ENCODE measurements at places on chromosomes 16 and 17. TPM values are rescaled to one million over a fixed set of nuclear protein-coding genes. Genes with fewer than 3 reads are reported as not detected.

Gene TSPOAP1
- total RNA-seq: 39.7 TPM

DNA sequence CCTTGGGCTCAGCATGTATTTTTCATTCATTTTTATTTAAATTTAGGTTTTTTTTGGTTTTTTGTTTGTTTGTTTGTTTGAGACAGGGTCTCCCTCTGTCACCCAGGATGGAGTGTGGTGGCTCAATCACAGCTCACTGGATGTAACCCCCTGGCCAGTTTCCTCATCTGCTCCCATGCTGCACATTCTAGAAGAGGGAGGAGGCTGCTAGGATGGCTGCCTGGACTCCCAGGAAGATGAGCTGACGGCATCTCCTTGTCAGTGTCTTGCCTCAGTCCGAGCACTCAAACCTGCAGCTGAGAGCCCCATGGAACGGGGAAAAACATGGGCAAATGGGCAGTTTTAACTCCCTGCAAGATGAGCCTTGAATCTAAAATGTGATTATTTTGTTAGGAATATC lies 7.5 kb downstream of the MEAK7 start:
- H3K4me3 ChIP-seq: no peak overlapping the region
- H3K27me3 ChIP-seq: peaks cover 2% of the 10 kb centered on the region
- peaks cover 36% of the 10 kb centered on the region for H3K36me3 ChIP-seq
- no peak for DNase-seq
- peaks cover 13% of the 10 kb centered on the region for H3K4me1 ChIP-seq
- H3K27ac ChIP-seq: no peak overlapping the region

Gene RNPS1
- total RNA-seq: 220 TPM

- H3K36me3 ChIP-seq: no peaks in the 10 kb centered on the region
- H3K4me3 ChIP-seq: no peak overlapping the region
- peaks cover 2% of the 10 kb centered on the region for H3K4me1 ChIP-seq
- no peak overlapping the region for H3K27ac ChIP-seq
- DNase-seq: no peak
Observed at GRCh38 chr16:30018731-30019158, 4.3 kb upstream of the C16orf92 start.

DNA sequence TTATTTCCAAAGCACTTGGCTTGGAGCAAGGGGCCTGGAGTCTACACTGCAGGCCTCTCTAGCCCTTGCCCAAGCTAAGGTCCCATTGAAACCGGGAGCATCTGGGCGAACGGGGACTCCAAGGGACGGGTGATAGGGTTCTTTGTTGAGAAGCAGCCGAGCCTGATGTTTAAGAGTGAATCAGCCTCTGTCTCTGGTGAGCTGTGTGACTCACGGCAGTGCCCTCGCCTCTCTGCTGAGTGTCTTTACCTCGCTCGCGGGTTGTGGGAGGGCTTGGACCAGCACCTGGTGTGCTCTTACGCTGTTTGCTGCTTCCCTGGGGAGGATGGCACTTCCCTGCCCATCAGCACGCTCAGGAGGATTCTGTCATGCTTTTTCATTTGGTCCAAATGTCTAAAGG lies 1.3 kb downstream of the HGS start:
- H3K36me3 ChIP-seq: no peaks in the 10 kb centered on the region
- peaks cover 2% of the 10 kb centered on the region for H3K27me3 ChIP-seq
- peak overlapping the region; percentile 82 for H3K27ac ChIP-seq
- H3K4me3 ChIP-seq: peak overlapping the region; percentile 90

- H3K36me3 ChIP-seq: peaks cover 3% of the 10 kb centered on the region
- no peak for DNase-seq
- H3K4me3 ChIP-seq: no peak overlapping the region
- H3K4me1 ChIP-seq: no peaks in the 10 kb centered on the region
- no peak overlapping the region for H3K27ac ChIP-seq
Observed at GRCh38 chr17:28173031-28173561, 130.6 kb downstream of the NLK start.

GRCh38 chr16:75351183-75351582 lies 82.1 kb downstream of the CFDP1 start:
- peaks cover 4% of the 10 kb centered on the region for H3K4me1 ChIP-seq
- H3K27ac ChIP-seq: no peak overlapping the region
- no peaks in the 10 kb centered on the region for H3K36me3 ChIP-seq
- DNase-seq: no peak
- H3K4me3 ChIP-seq: no peak overlapping the region

GRCh38 chr16:72064361-72064894 lies 1.4 kb downstream of the HPR start:
- no peak overlapping the region for H3K27ac ChIP-seq
- peaks cover 5% of the 10 kb centered on the region for H3K36me3 ChIP-seq
- H3K4me1 ChIP-seq: no peaks in the 10 kb centered on the region
- H3K4me3 ChIP-seq: no peak overlapping the region
- DNase-seq: no peak

- H3K36me3 ChIP-seq: peaks cover 4% of the 10 kb centered on the region
- H3K4me1 ChIP-seq: peaks cover 8% of the 10 kb centered on the region
- no peak overlapping the region for H3K4me3 ChIP-seq
- no peak overlapping the region for H3K27ac ChIP-seq
- H3K27me3 ChIP-seq: peaks cover 4% of the 10 kb centered on the region
Observed at GRCh38 chr17:50817838-50818237, 17.5 kb upstream of the WFIKKN2 start.

Gene SMTNL2
- 22.0 TPM for total RNA-seq

GRCh38 chr17:40608061-40608581 lies 39.5 kb downstream of the SMARCE1 start:
- H3K27me3 ChIP-seq: no peaks in the 10 kb centered on the region
- H3K4me3 ChIP-seq: no peak overlapping the region
- H3K36me3 ChIP-seq: no peaks in the 10 kb centered on the region
- H3K27ac ChIP-seq: no peak overlapping the region

Gene NDRG4
- 677 TPM for total RNA-seq

- peak overlapping the region; percentile 57 for H3K4me3 ChIP-seq
- no peaks in the 10 kb centered on the region for H3K36me3 ChIP-seq
- no peak for DNase-seq
- peak overlapping the region; percentile 75 for H3K27ac ChIP-seq
- H3K4me1 ChIP-seq: peaks cover 42% of the 10 kb centered on the region
Observed at GRCh38 chr16:53097190-53097589, 42.4 kb downstream of the CHD9 start.

DNA sequence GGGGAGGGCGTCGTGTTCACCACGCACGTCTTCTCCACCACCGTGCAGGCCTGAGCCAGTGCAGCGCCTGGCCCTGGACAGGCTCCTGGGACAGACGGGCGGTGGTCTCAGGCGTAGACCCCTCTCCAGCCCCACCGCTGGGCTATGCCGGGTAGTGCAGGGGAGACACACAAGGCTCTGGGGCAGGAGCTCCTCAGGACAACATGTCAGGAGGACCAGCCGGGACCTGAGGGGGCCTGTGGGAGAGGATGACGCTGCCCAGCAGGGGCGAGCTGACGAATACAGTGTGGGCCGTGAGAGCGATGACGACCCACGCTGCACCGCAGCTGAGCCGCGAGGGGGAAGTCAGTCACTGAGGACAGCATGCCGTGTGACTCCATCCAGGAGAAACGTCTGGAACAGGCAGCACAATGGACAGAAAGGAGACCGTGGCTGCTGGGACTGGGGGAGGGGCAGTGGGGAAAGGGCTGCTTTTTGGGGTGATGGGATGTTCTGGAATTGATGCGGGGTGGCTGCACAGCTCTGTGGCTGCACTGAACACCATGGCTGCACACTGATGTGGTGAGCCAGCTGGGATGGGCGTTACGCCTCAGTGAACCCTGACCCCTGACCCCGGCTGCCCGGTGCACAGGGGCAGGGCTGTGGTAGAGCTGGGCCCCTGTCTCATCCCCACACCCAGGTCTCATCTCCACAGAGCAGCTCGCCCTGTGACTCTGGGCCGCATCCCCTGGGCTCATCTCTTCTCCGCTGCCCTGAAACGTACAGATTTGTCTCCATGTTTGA lies 20.2 kb downstream of the DNASE1 start:
- peak; percentile 44 for DNase-seq
- H3K4me3 ChIP-seq: peak overlapping the region; percentile 25
- H3K27ac ChIP-seq: peak overlapping the region; percentile 17
- H3K27me3 ChIP-seq: peaks cover 3% of the 10 kb centered on the region
- peaks cover 3% of the 10 kb centered on the region for H3K4me1 ChIP-seq
- no peaks in the 10 kb centered on the region for H3K36me3 ChIP-seq

Gene SMARCD2
- 84.5 TPM for total RNA-seq

GRCh38 chr16:11800382-11800718 lies 3.3 kb upstream of the ZC3H7A start:
- no peak overlapping the region for H3K27ac ChIP-seq
- no peaks in the 10 kb centered on the region for H3K36me3 ChIP-seq
- peaks cover 16% of the 10 kb centered on the region for H3K4me1 ChIP-seq
- no peak overlapping the region for H3K4me3 ChIP-seq
- peaks cover 8% of the 10 kb centered on the region for H3K27me3 ChIP-seq

DNA sequence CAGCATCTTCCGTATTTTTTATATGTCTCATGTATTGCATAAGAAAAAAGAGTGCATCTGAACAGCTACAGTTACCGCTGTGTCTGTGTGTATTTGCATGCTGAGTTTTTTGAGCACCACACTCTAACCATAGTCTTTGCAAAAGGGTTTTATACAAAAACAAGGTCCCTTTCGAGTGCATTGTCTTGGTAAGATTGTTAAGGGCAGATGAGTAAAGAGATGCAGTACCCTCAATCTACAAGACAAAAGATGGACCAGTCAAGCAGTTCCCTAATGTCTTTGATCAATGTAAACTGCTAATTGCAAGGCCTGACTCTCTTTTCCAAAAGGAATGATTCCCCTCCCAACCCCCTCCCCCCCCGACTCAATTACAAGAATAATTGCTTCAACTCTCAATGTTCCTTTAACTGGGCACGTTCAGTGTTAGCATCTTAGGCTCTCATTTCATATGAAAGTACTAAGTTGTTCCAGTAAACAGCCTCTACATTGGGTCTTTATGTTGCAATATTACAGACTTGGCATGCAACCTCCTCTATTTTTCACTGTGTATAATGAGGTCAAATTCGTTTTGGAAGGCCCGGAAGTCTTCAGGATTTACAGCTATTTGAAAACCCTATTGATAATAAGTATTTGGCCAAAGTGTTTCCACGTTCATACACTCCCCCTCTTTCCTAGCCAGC lies 471.4 kb upstream of the RBFOX1 start:
- H3K36me3 ChIP-seq: no peaks in the 10 kb centered on the region
- H3K4me3 ChIP-seq: no peak overlapping the region
- no peaks in the 10 kb centered on the region for H3K27me3 ChIP-seq
- no peak for DNase-seq
- no peak overlapping the region for H3K27ac ChIP-seq

DNA sequence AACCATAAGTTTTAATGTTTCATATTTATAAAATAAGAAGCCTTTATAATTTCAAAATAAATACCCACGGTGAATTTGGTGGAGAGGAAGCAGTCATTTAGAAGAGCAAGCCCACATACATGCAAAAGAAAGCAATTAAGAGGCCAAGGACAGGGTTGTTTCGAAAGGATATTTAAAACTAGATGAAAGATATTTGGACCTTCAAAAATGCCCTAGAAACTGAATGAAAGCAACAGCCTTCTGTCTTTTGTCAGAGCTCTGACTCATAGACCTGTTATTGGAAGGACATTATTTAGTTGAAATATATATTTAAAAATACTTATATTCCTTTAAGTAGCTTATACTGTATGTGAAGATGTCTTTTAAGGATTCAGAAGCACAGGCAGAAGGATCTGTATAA lies 8.6 kb upstream of the METTL9 start:
- H3K4me3 ChIP-seq: no peak overlapping the region
- DNase-seq: no peak
- no peaks in the 10 kb centered on the region for H3K36me3 ChIP-seq

DNA sequence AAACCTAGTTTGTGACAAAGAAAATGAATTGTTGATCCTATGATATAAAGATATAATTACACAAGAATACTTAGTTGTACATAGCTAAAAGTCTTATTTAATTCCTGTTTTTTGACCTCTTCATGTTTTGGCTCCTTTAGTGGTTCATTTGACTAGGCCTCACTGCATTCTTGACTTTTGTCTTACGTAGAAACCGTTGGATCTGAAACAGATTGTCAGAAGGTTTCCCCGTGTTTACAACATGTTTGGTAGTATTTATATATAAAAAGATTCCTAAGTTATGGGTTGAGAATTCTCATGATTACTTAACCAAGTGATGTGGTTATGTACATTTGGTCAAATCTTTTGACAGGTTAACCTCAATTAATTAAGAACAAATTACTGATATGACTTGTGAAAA lies 162.8 kb downstream of the BCAS3 start:
- no peak for DNase-seq
- no peak overlapping the region for H3K27ac ChIP-seq
- H3K27me3 ChIP-seq: no peaks in the 10 kb centered on the region

- H3K4me3 ChIP-seq: no peak overlapping the region
- no peaks in the 10 kb centered on the region for H3K4me1 ChIP-seq
- H3K27ac ChIP-seq: no peak overlapping the region
- DNase-seq: no peak
- H3K36me3 ChIP-seq: no peaks in the 10 kb centered on the region
Observed at GRCh38 chr16:25060920-25061319, 45.8 kb upstream of the ARHGAP17 start.

DNA sequence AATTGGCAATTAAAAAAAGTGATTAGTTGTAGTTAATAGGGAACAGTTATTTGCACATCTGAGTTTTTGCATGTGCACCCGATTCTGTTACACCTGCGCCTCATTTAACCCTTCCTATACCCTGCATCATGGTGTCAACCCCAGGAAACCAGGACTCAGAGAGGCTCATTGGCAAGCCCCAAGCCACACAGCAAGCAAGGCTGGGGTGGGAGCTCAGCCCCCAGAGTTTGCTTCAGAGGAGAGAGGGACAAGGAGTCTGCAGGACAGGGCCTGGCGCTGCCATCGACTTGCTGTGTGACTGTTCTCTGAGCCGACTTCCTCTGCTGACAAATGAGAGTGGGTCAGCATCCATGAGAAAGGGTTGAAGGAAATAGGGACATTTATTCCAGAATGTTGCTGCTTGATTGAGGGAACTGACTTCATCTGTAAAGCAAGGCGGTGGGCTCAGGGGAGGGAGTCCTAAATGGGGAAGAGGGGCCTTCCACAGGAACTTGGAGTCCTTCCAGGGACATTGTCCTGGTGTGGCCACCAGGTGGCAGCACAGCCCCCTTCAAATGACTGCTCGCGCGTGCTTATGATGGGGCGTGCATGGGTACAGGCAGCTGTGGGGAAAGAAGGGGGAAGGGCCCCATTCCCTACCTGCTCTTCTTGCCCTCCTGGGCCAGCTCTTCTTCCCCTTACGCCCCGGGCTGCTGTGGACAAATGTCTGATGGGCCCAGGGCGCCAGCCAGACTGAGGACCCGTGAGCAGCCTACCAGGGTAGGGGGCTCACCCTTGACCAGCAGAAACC lies 51.6 kb downstream of the NT5M start:
- H3K27ac ChIP-seq: no peak overlapping the region
- peaks cover 18% of the 10 kb centered on the region for H3K4me1 ChIP-seq
- H3K36me3 ChIP-seq: peaks cover 14% of the 10 kb centered on the region
- peak; percentile 86 for DNase-seq

GRCh38 chr17:73746314-73747073 lies 102.2 kb upstream of the SDK2 start:
- peaks cover 37% of the 10 kb centered on the region for H3K4me1 ChIP-seq
- H3K27me3 ChIP-seq: peaks cover 10% of the 10 kb centered on the region
- DNase-seq: no peak
- no peaks in the 10 kb centered on the region for H3K36me3 ChIP-seq
- no peak overlapping the region for H3K27ac ChIP-seq
- no peak overlapping the region for H3K4me3 ChIP-seq

Data from glutamatergic neuron (in vitro differentiated cells).